ENCODE measurements at places on chromosomes 4 and X. TPM values are rescaled to one million over a fixed set of nuclear protein-coding genes. Genes with fewer than 3 reads are reported as not detected.

MYOZ2 gene
- not detected for total RNA-seq

CACNA1F gene
- total RNA-seq, result 0.69 TPM

PAGE4 gene
- total RNA-seq, result not detected

RTL5 gene
- 1.1 TPM for total RNA-seq

ASB12 gene
- not detected for total RNA-seq

HGFAC gene
- not detected for total RNA-seq

ASB11 gene
- 0.30 TPM for total RNA-seq

ADH4 gene
- not detected for total RNA-seq

DNA sequence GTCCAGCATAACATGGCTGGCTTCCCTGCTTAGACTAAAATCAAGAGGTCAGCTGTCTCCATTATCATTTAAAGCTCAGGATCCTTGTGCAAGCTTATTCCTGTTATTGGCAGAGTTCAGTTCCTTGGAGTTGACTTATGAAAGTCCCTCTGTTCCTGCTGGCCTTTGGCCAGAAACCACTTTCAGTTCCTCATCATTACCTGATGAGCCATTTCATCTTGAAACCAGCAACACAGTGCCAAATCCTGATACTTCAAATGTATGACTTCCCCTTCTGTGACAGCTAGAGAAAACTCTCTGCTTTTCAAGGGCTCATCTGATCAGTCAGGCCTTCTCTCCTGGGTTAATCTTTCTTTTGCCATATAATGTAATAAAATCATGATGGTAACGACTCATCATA, 110.6 kb upstream of the FSTL5 start:
- H3K4me3 ChIP-seq, result no peak overlapping the region
- DNase-seq, result no peak
- no peaks in the 10 kb centered on the region for H3K36me3 ChIP-seq

DNA sequence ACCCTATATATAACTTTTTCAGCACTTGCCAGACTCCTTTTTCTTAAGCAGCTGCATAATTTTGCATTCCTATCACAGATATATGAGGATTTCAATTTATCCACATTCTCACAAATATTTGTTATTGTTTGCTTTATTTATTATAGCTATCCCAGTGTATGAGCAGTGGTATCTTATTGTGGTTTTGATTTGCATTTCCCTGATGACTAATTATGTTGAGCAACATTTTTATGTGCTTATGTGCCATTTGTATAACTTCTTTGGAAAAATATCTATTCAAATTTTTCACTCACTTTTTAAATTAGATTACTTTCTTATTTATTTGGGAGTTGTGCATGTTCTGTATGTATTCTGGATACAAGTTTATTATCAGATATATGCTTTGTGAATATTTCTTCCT, 361.9 kb downstream of the KCTD8 start:
- no peaks in the 10 kb centered on the region for H3K27me3 ChIP-seq
- H3K27ac ChIP-seq, result no peak overlapping the region
- DNase-seq, result no peak
- H3K4me1 ChIP-seq, result no peaks in the 10 kb centered on the region

GRCh38 chrX:69523314-69523713, 19.2 kb downstream of the NALF2 start:
- no peaks in the 10 kb centered on the region for H3K36me3 ChIP-seq
- DNase-seq, result no peak
- no peaks in the 10 kb centered on the region for H3K27me3 ChIP-seq
- no peak overlapping the region for H3K27ac ChIP-seq

DNA sequence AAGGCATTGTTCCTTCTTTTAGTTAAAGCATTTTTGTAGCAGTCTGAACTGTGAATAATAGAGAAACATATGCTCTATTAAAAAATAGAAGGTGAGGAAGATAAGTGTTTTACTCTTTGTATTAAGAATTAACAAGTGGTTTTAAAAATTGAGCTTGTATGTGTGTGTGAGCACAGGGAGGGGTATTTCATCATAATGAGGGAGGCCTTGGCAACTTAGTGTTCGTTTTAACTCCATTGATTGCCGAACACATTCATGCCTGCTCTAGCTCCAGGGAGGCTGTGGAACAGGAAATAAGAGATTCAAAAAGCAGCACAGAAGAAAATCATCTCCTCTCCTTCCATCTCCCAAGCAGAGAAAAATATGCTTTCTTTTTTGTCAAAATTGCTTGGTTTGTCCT, 14.8 kb downstream of the SHROOM3 start:
- H3K27me3 ChIP-seq, result peaks cover 3% of the 10 kb centered on the region
- no peak overlapping the region for H3K4me3 ChIP-seq
- no peaks in the 10 kb centered on the region for H3K36me3 ChIP-seq
- H3K27ac ChIP-seq, result no peak overlapping the region
- DNase-seq, result no peak

DNA sequence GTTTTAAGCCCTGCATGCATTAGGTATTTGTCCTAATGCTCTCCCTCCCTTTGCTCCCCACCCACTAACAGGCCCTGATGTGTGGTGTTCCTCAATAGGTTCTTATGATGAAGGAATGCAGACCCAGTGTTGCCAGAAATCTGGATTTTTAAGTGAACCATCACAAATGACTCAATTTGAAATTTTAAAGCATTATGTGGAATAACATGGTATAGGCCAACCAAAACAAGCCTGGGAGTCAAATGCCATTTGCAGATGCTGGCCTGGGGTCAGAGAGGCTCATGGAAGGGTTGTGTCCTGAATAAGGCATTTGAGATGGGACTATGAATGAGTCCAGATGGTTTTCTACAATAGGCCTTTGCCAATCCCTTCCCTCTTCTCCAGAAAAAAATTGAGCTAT, 179.6 kb downstream of the SHROOM3 start:
- no peak for DNase-seq
- no peaks in the 10 kb centered on the region for H3K4me1 ChIP-seq

DNA sequence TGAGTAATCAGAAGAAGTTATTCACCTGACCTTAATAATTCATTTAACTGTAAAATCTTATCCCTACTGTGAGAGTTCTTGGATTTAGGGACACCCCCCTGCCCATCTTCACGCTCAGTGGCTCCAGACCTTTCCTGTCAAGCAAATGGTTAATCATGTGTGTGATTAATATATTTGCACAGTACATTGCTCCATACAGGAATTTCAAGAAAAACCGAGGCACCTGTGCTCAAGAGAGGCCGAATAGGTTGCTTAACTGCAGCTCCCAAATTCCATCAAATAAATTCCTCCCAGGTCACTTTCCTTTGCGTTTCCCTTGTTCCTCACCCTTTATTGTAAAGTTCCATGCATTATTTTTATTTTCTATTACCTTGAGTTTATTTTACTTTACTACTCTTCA, 119.5 kb downstream of the STOX2 start:
- peaks cover 9% of the 10 kb centered on the region for H3K4me1 ChIP-seq
- H3K4me3 ChIP-seq, result no peak overlapping the region
- no peak overlapping the region for H3K27ac ChIP-seq
- peaks cover 5% of the 10 kb centered on the region for H3K27me3 ChIP-seq

- DNase-seq, result peak; percentile 10
- H3K27me3 ChIP-seq, result no peaks in the 10 kb centered on the region
- H3K27ac ChIP-seq, result no peak overlapping the region
- H3K4me1 ChIP-seq, result no peaks in the 10 kb centered on the region
- H3K36me3 ChIP-seq, result no peaks in the 10 kb centered on the region
Measured at GRCh38 chr4:177047070-177047850, 254.5 kb upstream of the VEGFC start.

DNA sequence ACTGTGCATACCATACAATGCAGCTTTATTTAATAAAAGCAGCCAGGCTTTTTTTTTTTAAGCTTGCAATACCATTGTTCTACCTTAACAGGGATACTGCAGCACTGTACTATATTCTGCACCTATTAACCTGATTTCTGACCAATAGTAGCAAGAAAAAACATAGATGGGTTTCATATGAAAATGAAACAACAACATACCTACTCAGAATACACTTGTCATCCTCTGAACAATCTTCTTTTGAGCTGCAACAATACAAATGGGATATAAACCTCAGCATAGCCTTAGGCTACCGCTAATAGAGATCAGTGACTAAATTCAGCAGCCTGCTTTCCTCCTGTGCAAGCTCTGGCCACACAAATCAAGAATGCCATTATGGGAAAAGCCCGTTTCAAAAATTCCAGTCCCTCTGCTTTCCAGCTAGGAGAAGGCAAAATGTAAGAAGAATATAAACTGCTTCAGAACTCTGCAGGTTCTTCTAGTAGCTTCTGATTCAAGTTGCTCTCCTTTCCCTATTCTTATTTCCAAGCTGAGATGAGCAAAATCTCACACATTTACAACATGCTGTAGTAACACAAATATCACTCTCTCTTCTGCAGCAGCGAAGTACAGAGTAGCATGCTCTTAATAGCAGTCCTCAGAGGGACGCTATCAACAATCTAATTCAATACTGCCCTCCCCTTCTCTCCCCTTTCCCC, 143.4 kb downstream of the KLHL13 start:
- no peak overlapping the region for H3K4me3 ChIP-seq
- DNase-seq, result no peak
- no peaks in the 10 kb centered on the region for H3K36me3 ChIP-seq
- no peaks in the 10 kb centered on the region for H3K4me1 ChIP-seq
- H3K27me3 ChIP-seq, result no peaks in the 10 kb centered on the region

- no peak for DNase-seq
- H3K36me3 ChIP-seq, result no peaks in the 10 kb centered on the region
- no peak overlapping the region for H3K27ac ChIP-seq
- no peaks in the 10 kb centered on the region for H3K27me3 ChIP-seq
- H3K4me3 ChIP-seq, result no peak overlapping the region
- no peaks in the 10 kb centered on the region for H3K4me1 ChIP-seq
Measured at GRCh38 chrX:128408842-128409241, 356.6 kb upstream of the ACTRT1 start.

DNA sequence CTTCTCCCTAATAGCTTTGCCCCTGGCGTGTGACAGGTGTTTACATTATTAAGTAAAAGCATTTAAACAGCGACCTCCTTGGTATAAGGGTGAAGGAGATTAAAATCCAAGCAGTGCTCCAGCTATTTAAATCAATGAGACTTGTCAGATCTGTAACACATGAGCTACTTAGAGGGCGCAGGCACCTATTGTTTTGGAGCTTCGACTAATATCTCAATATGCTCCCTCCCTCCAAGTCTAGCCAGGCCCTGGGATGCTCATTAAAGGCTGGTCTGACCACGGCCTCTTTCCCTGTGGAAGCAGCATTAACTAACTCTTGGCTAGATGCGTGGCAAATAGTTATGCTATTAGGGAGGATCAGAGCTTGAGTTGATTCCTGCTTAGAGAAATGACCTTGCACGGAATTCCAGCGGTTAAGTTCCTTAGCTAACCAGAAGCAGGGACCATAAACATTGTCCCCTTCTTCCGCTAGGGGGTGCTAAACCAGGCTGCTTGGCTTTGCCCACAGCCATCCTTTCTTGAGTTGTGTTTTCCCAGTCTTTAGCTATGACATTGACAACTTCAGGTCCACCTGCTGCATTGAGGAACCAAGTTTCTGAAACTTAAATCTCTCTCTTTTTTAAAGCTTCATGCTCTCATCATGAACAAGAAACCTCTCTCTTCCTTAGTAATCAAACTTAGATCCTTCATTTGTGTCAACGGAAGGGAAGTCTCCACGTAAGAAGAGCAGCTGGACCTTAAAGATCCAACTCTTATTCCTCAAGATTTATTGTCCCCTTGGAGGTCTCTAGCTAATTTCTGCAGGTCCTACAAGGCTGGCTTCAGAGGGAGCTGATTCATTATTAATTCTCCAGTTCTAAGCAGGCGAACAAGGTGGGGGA, 80.7 kb upstream of the IGFBP7 start:
- no peak overlapping the region for H3K4me3 ChIP-seq
- DNase-seq, result no peak
- no peaks in the 10 kb centered on the region for H3K4me1 ChIP-seq
- H3K36me3 ChIP-seq, result no peaks in the 10 kb centered on the region
- no peak overlapping the region for H3K27ac ChIP-seq

- H3K4me3 ChIP-seq, result no peak overlapping the region
- DNase-seq, result no peak
- no peak overlapping the region for H3K27ac ChIP-seq
- no peaks in the 10 kb centered on the region for H3K36me3 ChIP-seq
Measured at GRCh38 chrX:5852941-5853340, 375.7 kb downstream of the NLGN4X start.

GRCh38 chr4:20625426-20625825, 74.8 kb upstream of the PACRGL start:
- no peak overlapping the region for H3K4me3 ChIP-seq
- H3K4me1 ChIP-seq, result no peaks in the 10 kb centered on the region
- no peak for DNase-seq
- no peak overlapping the region for H3K27ac ChIP-seq
- no peaks in the 10 kb centered on the region for H3K27me3 ChIP-seq

DNA sequence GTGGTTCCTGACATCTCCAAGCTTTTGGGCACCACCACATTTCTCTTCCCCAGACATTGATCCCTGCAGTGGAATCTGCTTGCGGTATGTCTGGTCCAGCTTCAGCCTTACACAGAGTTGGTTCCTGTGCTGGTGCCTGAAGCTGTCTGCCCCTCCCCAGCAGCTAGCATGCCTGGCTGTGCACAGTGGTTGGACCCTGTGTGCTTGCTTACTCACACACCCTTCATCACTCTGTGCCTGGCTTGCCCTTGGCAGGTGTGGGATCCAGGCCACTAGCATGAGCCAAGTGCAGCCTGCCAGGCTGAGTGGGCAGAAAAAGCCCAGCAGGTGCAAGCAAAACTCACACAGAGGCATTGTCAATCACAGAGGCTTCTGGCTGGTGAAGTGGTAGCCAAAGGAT, 473.8 kb downstream of the ACTRT1 start:
- DNase-seq, result no peak
- H3K27me3 ChIP-seq, result no peaks in the 10 kb centered on the region
- H3K27ac ChIP-seq, result no peak overlapping the region
- H3K36me3 ChIP-seq, result no peaks in the 10 kb centered on the region
- H3K4me1 ChIP-seq, result no peaks in the 10 kb centered on the region
- no peak overlapping the region for H3K4me3 ChIP-seq

GRCh38 chr4:661231-661630, 12.8 kb downstream of the ATP5ME start:
- no peaks in the 10 kb centered on the region for H3K27me3 ChIP-seq
- no peak overlapping the region for H3K27ac ChIP-seq
- no peak overlapping the region for H3K4me3 ChIP-seq
- H3K36me3 ChIP-seq, result no peaks in the 10 kb centered on the region
- DNase-seq, result no peak
- H3K4me1 ChIP-seq, result peaks cover 8% of the 10 kb centered on the region

DNA sequence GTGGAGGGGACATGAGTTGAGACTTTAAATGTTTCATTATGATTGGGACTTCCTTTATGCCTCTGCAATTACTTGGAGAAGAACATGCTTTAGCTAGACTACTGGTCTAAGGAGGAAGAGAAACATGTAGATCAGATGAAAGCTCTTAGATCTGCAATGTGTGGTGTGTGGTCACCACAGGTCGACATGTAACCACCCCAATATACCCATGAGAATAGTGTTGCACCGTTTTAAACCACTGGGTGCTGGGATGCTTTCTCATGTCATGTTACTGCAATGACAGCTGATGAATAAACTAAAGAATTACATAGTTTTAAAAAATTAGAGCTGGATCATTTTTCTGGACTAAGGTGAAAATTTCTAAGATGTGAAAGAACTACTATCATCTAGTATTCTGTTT, 1039.7 kb downstream of the RAPGEF2 start:
- H3K36me3 ChIP-seq, result no peaks in the 10 kb centered on the region
- no peaks in the 10 kb centered on the region for H3K27me3 ChIP-seq
- no peak for DNase-seq
- no peaks in the 10 kb centered on the region for H3K4me1 ChIP-seq
- H3K27ac ChIP-seq, result no peak overlapping the region
- H3K4me3 ChIP-seq, result no peak overlapping the region

GRCh38 chr4:72186714-72187113, 154.9 kb downstream of the NPFFR2 start:
- no peak for DNase-seq
- H3K27ac ChIP-seq, result no peak overlapping the region
- no peaks in the 10 kb centered on the region for H3K36me3 ChIP-seq
- H3K4me3 ChIP-seq, result no peak overlapping the region
- H3K4me1 ChIP-seq, result no peaks in the 10 kb centered on the region

Data from CD4-positive, CD25-positive, alpha-beta regulatory T cell (primary cell).